CD4-positive, alpha-beta T cell treated with Interleukin-10 for 1 hour (primary cell): ENCODE measurements at places on chromosomes 2 and 18.

- no peak for DNase-seq
Observed at GRCh38 chr2:74317701-74318100, 25.5 kb downstream of the SLC4A5 start.

DNA sequence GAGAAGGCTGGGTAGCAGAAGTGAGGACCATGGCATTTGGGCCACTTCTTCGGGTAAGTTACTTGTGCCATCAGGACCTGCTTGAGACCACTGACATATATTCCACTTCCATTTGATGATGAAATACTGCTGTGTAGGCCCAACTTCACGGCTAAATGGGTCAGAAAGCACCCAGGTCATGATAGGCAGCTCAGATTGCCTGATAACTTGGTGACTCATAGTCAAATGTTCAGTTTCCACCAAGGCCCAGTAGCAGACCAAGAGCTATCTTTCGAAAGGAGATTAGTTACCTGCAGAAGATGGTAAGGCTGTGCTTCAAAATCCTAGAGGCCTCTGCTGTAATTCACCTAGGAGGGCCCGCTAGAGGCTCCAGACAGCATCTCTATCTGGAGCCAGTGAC lies 31.8 kb upstream of the MEX3C start:
- no peak for DNase-seq

GRCh38 chr2:68428126-68428525 lies 39.0 kb downstream of the FBXO48 start:
- DNase-seq, result no peak

DNA sequence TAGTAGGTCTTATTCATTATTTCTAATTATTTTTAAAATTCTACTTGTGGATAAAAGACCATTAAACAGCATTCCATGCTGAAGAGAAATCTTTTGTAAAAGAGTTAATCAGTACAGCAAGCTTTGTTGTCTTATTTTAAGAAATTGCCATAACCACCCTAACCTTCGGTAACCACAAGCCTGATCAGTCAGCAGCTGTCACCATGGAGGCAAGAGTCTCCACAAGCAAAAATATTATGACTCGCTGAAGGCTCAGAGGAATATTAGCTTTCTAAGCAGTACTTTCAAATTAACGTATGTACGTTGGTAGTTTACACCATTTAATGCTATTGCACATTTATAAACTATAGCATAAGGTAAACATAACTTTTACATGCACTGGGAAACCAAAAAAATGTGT lies 650.5 kb upstream of the LINC00305 start:
- DNase-seq, result no peak

GRCh38 chr2:99977966-99978365 lies 164.4 kb downstream of the AFF3 start:
- DNase-seq, result no peak

DNA sequence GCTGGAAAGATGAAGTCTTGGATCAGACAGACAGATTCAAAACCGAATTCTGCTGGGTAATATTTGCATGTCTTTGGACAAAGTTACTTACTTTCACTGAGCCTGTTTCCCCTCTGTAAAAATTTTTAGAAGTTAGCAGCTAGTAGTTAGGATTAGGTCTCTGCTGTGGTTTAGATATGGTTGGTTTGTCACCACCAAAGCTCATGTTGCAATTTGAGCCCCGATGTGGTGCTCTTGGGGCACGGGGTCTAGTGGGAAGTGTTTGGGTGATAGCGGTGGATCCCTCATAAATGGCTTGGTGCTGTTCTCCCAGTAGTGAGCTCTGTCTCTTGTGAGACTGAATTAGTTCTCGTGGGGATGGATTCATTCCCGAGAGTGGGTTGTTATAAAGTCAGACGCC lies 38.9 kb upstream of the PNO1 start:
- DNase-seq, result no peak

GRCh38 chr2:85244828-85245227 lies 83.0 kb downstream of the TGOLN2 start:
- DNase-seq, result no peak

- DNase-seq, result no peak
Observed at GRCh38 chr2:114219456-114219855, 223.0 kb upstream of the DPP10 start.

DNA sequence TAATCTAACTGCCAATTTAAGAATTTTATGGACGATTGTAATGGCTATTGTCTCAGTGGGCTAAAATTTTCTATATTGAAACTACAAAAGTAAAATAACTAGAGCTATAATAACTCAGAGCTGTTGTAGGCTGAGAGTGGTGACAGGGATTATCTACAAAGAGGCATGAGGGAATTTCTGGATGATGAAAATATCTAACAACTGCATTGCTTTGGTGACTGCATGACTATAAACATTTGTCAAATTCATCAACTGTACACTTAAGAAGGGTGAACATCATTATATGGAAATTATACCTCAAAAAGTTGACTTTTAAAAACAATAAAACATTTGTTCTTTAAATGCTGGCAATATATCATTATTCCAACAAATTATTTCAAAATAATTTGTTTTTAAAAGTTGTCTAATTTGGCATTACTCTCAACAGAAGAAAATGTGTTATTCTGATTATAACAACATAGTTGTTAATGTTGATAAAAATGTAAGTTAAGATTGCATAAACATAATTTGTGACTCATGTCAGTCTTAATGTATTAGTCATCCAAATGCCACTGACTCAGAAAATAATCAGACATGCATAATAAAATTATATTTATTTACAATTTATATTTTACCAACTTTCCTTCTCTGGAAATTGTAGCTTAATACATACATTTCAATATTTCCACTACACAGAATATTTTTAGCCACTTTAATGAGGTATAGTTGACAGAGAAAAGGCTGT lies 865.1 kb upstream of the VRK2 start:
- DNase-seq, result no peak

- DNase-seq, result no peak
Observed at GRCh38 chr18:80233899-80234298, 13.4 kb downstream of the PARD6G start.

GRCh38 chr2:80322311-80322920 lies 17.9 kb upstream of the LRRTM1 start:
- no peak for DNase-seq

DNA sequence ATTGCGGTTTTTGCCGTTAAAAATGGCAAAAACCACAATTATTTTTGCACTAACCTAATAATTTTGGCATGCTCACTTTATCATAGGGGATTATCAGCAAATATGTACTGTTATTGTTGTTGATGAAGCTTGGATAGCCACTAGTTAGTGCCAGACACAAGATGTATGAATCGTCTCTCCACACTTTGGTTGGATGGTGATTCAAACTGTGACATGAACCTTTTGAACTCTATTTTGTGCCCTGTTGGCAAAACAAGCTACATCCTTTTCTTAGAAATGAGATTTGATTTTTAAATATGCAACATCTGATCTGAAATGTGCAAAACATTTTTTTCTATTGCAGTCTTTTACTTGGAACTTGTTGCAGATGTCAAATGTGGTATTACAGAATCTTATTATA lies 48.8 kb upstream of the DTNB start:
- no peak for DNase-seq

GRCh38 chr2:36355890-36356297 lies 316 bp downstream of the CRIM1 start:
- DNase-seq, result no peak

DNA sequence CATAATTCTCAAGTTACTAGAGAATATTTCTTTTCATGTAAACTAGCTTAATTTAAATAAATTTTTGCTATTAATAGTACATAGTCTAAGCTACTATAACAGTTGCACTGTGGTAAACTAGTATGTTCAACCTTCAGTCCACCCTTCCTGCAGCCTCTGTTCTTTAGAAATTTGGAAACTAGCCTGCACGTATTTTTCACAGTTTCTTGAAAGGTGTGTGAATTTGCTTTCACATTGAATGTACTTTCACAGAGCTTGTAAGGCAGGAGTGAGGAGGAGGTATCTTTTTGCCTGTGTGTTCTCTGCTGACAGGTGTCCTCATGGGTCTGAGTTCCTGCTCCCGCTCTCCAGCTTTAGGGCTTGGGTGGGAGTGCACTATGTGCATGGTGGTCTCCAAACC lies 117.5 kb downstream of the ATP9B start:
- no peak for DNase-seq

- no peak for DNase-seq
Observed at GRCh38 chr2:163778045-163778781, 42.4 kb upstream of the FIGN start.

DNA sequence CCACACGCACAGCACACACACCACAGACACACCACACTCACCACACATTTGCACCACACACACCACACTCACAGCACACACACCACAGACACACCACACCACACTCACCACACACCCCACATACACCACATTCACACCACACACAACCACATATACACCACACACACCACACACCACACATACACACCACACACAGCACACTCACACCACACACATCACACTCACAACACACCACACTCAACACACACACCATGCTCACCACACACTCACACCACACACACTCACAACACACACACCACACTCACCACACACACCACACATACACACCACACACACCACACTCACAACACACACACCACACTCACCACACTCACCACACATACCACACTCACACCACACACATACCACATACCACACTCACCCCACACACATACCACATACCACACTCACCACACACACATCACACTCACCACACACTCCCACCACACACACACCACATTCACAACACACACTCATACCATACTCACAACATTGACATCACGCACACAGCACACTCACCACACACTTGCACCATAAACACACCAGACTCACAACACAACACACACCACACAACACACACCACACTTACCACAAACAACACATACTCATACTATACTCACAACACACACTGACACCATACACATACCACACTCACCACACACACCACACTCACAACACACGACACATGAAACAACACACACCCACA lies 60.0 kb downstream of the SDC1 start:
- no peak for DNase-seq

GRCh38 chr2:216792222-216793021 lies 67.4 kb downstream of the TNP1 start:
- DNase-seq, result no peak

- DNase-seq, result peak; percentile 47
Observed at GRCh38 chr2:74573747-74574562, 19.4 kb downstream of the DOK1 start.

DNA sequence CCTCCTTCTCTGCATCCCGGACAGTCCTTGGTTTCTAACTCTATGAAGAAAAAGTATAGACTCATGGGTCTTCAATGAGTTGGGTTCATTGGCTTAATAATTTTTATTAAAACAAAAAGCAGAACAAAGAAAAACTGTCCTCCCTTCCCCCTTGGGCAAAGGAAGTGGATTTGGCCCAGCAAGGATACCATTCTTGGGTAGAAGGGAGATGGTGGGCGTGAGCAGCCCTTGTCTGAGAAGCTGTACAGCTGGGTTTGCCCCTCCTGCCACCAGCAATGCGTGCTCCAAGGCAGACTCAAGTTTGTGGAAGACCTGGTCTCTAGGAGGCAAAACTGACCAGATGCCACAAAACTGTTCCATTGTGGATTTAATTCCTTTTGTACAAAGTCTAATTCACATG lies 12.7 kb downstream of the PCARE start:
- DNase-seq, result no peak

DNA sequence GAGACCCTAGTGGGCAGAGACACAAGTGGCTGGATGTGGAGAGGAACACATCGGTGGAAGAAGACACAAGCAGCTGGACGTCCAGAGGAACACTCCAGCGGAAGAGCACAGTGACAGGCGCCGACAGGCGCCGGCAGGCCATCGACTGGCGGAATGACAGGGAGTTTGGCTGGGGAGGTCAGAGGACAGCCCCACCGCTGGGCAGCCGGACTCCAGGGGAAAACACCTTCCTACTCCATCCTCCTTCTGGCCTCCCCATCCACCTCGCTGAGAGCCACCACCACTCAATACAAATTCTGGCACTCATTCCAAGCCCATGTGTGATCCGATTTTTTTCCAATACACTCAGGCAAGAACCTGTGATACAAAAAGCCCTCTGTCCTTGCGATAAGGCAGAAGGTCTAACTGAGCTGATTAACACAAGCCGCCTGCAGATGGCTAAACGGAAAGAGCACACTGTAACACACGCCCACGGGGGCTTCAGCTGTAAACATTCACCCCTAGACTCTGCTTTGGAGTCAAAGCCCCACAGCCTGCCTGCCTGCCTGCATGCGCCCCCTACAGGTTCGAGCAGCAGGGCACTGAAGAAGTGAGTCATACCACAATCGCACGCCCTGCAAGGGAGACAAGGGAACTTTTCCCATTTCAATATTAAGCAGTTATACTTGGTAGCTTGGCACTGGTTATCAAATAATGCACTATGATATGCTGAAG lies 50.2 kb upstream of the LRP1B start:
- DNase-seq, result no peak

GRCh38 chr2:128469203-128469602 lies 150.5 kb upstream of the HS6ST1 start:
- DNase-seq, result no peak

DNA sequence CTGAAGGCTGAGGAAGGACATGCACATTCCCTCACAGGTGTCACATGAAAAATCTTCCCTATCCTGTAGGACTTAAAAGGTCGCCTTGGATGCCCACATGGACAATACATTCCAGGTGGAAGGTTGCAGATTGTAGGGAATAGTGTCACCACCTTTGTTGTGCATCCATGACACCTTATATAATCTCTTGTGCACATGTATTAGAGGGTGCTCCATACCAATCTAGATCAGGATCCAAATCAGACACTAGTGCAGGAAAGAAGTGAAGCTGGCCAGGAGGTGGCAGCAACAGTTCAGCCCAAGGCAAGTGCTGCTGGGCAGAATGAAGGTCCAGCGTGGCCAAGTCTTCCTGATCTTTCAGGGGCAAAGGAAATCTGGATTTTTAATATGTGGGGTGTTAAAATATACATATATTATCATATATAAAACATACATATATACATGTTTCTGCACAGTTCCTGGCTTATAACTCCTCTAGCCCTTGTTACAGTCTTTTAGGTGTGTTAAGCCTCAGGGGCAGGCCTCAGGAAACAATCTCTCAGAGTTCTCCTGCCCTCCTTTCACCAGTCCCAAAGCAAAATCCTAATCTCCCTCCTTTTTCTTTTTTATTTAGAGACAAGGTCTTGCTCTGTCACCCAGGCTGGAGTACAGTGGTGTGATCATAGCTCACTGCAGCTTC lies 16.6 kb downstream of the NIF3L1 start:
- peak; percentile 60 for DNase-seq

- no peak for DNase-seq
Observed at GRCh38 chr2:42317486-42317885, 43.5 kb downstream of the COX7A2L start.

GRCh38 chr18:10482985-10483949 lies 28.8 kb downstream of the APCDD1 start:
- DNase-seq, result no peak

- DNase-seq, result peak; percentile 39
Observed at GRCh38 chr2:106053116-106053515, 141.0 kb downstream of the UXS1 start.
